ENCODE measurements at places on chromosomes 1 and 21.

DNA sequence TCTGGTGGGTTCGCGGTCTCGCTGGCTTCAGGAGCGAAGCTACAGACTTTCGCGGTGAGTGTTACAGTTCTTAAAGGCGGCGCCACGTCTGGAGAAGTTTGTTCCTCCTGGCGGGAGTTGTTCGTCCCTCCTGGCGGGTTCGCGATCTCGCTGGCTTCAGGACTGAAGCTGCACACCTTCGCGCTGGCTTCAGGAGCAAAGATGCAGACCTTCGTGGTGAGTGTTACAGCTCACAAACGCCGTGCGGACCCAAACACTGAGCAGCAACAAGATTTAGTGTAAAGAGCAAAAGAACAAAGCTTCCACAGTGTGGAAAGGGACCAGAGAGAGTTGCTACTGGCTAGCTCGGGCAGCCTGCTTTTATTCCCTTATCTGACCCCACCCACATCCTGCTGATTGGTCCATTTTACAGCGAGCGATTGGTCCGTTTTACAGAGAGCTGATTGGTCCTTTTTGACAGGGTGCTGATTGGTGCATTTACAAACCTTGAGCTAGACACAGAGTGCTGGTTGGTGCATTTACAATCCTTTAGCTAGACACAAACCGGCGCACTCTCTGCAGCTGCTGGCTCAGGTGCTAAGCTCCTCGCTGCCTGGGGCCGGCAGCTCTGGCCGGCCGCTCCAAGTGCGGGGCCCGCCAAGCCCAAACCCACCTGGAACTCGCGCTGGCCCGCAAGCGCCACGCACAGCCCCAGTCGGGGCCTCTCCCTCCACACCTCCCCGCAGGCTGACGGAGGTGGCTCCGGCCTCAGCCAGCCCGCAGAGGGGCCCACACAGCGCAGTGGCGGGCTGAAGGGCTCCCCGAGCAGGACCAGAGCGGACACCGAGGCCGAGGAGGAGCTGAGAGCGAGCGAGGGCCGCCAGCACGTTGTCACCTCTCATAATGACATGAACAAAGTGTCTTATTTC lies 172.8 kb upstream of the KCTD3 start:
- DNase-seq = no peak

- DNase-seq = no peak
These were observed 203.5 kb upstream of the ZNHIT6 start for GRCh38 chr1:85911742-85912141.

- no peak for DNase-seq
These were observed 12.0 kb upstream of the UMODL1 start for GRCh38 chr21:42059141-42059540.

- no peak for DNase-seq
These were observed 89.2 kb downstream of the ADSS2 start for GRCh38 chr1:244362476-244362875.

GRCh38 chr1:12565094-12565965 lies 52.7 kb downstream of the DHRS3 start:
- no peak for DNase-seq

DNA sequence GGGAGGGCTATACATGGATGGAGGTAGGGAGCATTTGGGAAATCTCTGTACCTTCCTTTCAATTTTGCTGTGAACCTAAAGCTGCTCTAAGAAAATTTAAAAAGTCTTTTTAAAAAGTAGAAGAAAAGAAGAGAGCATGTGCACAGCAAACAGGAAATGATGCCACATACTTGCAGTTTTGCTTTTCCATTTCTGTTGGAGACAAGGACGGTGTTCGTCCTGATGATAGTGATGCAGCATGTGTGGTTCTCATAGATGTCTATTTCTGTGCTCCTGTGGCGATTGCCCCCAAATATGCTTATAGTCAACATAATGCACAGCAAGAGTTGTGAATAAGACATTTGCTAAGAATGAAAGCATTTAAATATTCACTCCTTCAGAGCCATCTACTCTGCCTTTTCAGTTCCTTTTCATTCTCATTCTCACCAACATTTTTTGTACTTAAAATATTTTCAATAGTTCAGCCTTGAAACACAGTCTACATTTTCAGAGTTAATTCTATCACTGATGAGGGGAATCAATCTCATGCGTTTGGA lies 66.6 kb downstream of the LRRC8C start:
- no peak for DNase-seq

DNA sequence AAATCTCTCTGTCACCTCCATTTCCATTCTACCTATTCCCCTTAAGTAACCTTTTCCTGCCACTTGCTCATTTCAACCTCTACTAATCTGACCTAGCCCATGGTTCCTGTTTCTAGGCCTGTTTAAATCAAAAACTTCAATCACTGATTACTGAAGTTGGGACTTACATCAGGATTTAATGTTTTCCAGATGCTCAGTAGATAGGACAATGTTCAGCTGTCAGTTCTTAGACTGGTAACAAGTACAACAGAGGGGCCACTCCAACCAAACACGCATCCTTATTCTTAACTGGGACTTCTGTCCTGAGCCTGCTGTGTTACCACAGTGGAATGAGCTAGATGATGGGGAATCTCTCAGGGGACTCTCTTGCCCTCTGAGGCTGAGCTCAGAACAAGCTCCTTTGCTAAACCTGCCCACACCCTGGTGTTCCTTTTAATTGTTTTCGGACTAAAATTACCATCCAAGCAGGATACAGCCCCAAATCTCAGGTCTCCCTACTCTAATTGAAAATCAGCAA lies 974.6 kb downstream of the TTLL7 start:
- DNase-seq = no peak

GRCh38 chr1:109425391-109426280 lies 612 bp downstream of the PSMA5 start:
- DNase-seq = no peak

DNA sequence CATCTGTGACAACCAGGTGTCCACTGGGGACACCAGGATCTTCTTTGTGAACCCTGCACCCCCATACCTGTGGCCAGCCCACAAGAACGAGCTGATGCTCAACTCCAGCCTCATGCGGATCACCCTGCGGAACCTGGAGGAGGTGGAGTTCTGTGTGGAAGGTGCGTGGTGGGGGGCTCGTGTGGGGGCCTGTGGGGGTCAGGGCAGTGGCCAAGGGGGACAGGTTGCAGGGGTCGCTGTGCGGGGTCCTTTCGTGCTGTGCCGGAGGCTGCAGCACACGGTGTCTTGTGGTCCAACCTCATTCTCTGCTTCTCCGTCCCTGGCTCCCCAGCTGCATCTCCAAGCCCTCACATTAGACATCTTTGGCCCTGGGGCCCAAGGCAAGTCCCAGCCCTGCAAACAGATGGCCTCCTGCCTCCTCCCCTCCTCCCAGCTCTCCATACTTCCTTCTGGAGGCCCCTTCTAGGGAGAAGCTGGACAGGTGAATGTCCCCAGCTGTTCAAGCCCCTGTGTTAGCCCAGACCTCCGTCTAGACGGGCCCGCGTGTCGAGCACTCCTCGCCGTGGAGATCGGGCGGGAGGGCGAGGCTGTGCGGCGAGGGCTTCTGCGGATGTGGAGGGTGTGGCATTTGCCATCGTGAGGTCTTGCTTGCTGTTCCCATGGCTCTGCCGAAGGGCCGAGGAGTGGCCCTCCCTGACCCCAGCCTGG lies 2.5 kb downstream of the AGRN start:
- DNase-seq = no peak

DNA sequence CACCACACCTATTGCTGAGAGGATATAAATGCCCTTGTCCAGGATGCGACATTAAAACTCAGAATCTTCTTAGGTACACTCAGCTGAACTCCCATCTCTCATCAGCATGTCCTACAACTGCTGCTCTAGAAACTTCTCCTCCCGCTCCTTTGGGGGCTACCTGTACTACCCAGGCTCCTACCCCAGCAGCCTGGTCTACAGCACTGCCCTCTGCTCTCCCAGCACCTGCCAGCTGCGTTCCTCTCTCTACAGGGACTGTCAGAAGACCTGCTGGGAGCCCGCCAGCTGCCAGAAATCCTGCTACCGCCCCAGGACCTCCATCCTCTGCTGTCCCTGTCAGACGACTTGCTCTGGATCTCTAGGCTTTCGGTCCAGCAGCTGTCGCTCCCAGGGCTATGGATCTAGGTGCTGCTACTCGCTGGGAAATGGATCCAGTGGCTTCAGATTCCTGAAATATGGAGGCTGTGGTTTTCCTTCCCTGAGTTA lies at the start of gene KRTAP13-4:
Gene KRTAP13-4 (plus strand): TSS at position 51 of the 486 bp plus-strand sequence. CDS start 56 bp downstream, at position 107.
- no peak for DNase-seq

DNA sequence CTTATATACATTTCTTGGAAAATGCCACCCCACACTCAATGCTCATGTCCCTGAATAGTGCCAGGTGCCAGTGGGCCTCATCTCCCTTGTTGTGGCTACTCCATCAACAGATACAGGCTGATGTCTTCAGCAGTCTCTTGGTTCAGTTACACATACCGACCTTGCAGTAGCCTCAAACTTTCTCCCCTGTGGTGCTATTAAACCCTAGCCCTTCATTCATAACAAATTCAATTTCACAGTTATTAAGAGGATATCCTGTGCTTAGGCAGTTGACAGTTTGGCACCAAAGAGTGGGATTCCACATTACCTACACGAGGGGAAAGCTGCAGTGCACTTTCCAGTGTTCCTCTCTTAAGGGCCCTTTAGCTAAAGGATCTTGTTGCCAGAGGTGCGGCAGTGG lies 35.9 kb upstream of the CAMK1G start:
- DNase-seq = no peak
